Activated CD4-positive, alpha-beta T cell treated with anti-CD3 and anti-CD28 coated beads, Interleukin-2, amount 50 U/mL, for 1 hour (primary cell): ENCODE measurements at places on chromosomes 11 and 22.

DNA sequence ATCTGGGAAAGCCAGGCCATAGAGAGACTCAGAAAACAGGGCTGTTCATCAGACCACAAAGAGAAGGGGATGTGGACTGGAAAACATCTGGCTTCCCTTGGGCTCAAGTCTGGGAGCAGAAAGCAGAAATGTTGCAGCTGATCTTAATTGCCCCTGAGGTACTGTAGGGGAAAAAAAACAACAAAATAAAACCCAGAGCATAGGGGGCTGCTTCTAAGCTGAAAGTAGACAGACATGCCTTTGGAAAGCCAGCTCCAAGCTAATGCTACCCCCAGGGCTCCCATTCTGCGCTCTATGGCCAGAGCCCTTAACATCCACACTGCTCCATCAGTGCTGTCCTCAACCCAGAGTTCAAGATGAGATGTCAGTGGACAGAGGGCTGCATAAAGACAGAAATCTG is 2.0 kb upstream of the PACSIN3 start:
- DNase-seq, result no peak

GRCh38 chr22:26756675-26757293 is 99.4 kb downstream of the MIAT start:
- peak; percentile 56 for DNase-seq

DNA sequence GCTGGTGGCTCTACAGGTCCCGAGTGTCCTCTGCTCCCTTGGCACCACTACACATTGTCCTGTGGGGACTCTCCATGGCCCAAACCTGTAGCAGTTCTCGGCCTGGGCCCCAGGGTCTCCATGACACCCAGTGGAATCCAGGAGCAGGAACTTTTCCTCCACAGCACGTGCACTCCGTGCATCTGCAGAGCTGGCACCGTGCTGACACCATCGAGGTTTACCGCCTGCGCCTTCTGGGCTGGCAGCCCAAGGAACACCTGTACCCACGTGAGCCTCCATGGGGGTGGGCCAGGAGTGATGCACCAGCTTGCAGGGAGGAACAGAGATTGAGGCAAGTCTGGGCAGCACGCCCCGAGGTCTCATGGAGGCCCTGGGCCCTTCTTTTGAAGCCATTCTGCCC is 25.2 kb downstream of the TSPAN32 start:
- DNase-seq, result no peak

- no peak for DNase-seq
These were observed 546.1 kb downstream of the BUD13 start for GRCh38 chr11:116226731-116227130.

DNA sequence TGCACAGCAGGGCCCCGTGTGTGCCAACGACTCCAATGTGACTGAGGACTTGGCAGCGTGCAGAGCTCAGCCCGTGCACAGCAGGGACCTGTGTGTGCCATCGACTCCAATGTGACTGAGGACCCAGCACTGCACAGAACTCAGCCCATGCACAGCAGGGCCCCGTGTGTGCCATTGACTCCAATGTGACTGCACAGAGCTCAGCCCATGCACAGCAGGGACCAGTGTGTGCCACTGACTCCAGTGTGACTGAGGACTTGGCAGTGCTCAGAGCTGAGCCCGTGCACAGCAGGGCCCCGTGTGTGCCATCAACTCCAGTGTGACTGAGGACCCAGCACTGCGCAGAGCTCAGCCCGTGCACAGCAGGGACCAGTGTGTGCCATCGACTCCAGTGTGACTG is 347.8 kb upstream of the B3GAT1 start:
- no peak for DNase-seq

DNA sequence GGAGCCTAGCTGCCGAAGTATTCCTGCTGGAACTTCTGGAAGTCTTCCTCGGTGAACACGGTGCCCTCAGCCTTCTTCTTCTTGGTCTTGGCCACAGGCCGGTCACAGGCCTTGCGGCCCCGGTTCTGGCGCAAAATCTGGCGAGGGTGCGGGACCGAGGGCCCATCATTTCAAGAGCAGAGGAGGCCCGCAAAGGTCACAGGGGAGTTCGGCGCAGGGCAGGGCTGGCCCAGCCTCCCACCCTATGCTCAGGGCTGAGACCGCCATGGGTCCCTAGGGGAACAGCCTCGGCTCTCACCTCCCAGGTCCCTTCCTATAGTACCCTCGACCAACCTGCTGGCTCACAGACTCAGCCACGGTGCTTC is 3.1 kb downstream of the RPS19BP1 start:
- no peak for DNase-seq

DNA sequence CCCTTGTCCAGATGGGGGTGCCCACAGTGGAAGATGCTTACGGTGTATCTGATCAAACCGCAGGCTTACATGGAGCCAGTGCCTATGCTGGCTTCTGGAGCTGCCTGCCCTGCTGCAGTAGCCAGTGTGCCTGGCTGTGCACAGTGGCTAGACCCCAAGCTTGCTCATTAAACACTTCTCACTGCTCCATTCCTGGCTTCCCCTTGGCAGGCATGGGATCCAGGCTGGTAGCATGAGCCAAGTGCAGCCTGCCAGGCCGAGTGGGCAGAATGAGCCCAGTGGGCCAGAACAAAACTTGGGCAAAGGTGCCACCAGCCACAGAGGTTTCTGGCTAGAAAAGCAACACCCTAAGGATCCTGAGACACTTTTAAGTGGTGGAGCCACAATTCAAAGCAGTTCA is 55.4 kb upstream of the B3GNT6 start:
- no peak for DNase-seq

- no peak for DNase-seq
These were observed 2.3 kb downstream of the CARD18 start for GRCh38 chr11:105137286-105137685.

DNA sequence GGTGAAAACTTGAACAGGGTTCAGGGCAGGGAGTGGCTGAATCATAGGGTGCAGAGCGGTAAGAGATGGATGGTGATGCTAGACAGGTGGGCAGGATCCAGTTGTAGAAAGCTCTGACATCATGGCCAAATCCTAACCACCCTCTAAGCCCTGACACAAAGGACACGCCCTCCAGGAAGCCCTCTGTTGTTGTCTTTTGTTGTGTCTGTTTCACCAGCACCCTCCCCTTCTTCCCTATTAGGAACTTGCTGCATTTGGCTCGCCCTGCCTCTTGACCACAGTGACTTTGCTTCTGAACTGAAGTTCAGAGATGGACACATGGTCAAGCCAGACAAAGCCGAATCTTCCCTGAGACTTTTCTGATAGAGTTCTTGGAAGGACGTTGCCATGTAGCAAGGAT is 14.2 kb upstream of the APOL6 start:
- DNase-seq, result no peak
